Stimulated activated CD8-positive, alpha-beta memory T cell treated with anti-CD3 and anti-CD28 coated beads, Interleukin-12 subunit alpha, Interleukin-12 subunit beta, amount 100 ng/mL, for 1 hour (primary cell): ENCODE measurements at places on chromosomes 7 and 10.

DNA sequence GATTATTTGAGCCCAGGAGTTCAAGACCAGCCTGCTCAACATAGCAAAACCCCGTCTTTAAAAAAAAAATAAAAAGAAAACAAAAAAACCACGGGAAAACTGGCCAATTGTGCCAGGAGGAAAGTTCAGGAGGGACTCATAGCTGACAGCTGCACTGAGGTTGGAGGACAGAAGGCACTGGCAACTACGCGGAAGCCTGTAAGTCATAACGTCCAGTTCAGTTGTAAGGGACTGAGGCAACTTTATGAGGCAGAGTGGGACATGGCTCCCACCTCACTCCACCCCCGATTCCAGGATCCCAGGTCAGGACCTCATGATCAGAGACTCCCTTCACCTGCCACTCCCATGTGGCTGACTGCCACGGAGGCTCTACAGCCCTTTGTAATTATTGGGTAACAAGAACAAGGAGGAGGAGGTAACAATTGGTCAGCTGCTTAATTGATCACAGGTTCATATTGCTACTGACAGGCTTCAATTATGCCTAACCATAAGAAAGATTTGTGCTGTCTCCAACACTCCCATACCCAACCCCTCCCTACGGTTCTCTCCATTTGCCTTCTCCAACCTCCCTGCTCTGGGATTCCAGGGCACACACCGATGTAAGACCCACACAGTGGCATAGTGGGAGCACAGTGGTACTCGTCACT is 1.9 kb upstream of the CCL24 start:
- DNase-seq: no peak

DNA sequence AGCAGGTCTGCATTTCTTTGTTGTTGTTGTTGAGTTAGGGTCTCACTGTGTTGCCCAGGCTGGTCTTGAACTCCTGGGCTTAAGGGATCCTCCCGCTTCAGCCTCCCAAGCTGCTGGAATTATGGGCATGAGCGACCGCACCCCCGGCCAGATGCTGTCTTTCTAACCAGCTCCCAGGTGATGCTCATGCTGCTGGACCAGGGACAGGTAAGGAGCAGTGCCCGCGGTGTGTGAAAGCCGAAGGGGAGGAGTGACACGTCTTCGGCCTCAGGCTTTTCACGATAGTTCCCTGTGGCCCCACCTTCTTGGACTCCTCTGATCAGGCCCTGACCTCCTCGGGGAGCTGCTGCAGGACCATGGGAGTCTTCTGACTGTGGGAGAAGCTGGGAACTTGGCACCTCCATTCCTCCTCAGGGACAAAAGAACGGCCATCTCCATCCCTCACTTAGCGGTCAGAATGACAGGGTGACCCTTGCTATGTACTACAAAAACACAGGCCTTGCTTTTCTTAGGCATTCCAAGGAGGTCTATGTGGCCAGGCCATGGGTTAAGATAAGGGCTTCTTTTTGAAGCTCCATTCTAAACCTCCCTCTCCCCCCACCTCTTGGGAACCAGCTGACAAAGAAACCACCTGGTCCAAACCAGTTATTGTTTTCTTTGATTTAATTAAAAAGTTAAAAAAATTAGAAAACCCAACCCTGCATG is 5.5 kb downstream of the SFRP5 start:
- no peak for DNase-seq

- no peak for DNase-seq
These were observed 14.5 kb downstream of the PYROXD2 start for GRCh38 chr10:98400482-98400881.

- DNase-seq: no peak
These were observed 50.0 kb upstream of the EMX2 start for GRCh38 chr10:117492504-117492903.
